CD4-positive, alpha-beta T cell treated with Interleukin-4 for 4 hours (primary cell): ENCODE measurements at places on chromosomes 12 and 14.

GRCh38 chr12:26936559-26937442 lies 980 bp downstream of the INTS13 start:
- peak; percentile 67 for DNase-seq

- peak; percentile 71 for DNase-seq
Observed at GRCh38 chr12:6323340-6323994, 13.0 kb downstream of the PLEKHG6 start.

- peak; percentile 42 for DNase-seq
Observed at GRCh38 chr14:71011479-71011878, 104.2 kb downstream of the PCNX1 start.

DNA sequence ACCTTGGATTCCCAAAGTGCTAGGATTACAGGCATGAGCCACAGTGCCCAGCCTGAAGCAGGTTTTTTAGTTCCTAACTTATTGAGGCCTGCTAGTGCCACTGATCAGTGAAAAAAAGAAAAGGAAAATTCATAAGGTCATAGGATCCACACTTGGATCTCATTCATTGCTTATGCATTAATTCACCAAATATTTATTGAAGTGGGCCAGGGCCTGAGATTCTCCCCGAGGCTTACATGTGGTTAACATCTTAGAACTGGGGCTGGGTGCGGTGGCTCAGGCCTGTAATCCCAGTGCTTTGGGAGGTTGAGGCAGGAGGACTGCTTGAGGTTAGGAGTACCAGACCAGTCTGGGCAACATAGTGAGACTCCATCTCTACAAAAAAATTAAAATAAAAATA lies 29.5 kb upstream of the MAP1LC3B2 start:
- DNase-seq: no peak

- peak; percentile 32 for DNase-seq
Observed at GRCh38 chr12:12349711-12350665, at the start of gene MANSC1. MANSC1 (minus strand) TSS chr12:12350242; CDS start chr12:12343314, 6,928 bp downstream.

GRCh38 chr14:33254342-33254741 lies 315.7 kb downstream of the NPAS3 start:
- DNase-seq: no peak

DNA sequence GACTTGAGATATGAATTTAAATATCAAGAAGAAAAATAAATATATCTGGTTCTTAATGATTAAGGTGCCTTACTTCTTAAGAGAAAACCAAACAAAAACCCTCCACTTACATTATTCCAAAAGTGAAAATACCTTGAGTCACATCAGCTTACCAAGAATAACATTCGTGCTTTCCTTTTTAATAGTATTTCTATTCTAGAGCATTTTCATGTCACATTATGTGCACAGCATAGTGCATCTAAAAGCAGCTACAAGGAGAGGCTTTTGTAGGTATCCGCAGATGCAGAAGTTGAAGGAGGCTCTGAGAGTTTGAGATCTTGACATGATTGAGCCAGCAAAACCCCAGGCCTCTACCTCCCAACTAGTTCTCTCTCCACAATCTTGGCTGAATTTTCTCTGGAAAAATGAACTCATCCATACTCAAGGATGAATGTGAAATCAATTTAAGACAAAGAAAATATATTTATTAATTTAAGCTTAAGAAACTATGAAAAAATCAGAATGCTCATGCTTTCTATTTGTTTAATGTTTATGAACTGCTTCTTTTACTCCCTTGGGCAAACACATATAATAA lies 275.0 kb downstream of the AKAP6 start:
- DNase-seq: no peak

DNA sequence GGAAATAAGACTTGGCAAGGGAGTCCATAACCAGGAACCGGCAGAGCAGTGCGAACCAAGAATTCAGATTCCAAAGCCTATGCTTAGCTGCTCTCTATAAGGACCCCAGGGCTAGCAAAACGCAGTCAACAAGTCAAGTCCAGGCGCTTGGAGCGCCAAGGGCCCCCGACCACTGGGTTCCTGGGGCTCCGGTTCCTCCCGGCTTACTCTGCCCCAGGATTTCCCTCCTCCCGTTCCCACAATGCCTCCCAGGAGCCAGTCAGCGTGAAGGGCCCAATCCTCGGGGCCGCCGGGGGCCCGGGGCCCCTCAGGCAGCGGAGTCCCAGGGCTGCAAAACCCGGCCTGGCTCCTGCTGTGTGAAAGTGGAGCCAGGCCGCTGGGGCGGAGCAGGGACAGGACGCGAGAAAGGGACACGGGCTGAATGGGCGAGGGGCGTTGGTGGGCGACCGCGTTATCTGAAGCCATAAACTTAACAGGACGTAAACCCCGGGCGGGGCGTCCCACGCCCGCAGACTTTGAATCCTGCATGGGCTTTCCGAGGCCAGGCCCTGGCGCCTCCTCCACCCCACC lies 1.5 kb downstream of the KRT8 start:
- DNase-seq: peak; percentile 28

- no peak for DNase-seq
Observed at GRCh38 chr12:91003737-91004136, 1.0 kb downstream of the EPYC start.

- DNase-seq: no peak
Observed at GRCh38 chr12:131612092-131612755, 98.7 kb upstream of the SFSWAP start.

DNA sequence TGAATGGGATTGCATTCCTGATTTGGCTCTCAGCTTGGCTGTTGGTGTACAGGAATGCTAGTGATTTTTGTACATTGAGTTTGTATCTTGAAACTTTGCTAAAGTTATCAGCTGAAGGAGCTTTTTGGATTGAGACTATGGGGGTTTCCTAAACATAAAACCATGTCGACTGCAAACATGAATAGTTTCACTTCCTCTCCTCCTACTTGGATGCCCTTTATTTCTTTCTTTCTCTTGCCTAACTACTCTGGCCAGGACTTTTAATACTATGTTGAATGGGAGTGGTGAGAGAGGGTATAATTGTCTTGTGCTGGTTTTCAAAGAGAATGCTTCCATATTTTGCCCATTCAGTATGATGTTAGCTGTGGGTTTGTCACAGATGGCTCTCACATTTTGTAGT lies 141.5 kb downstream of the CEP83 start:
- no peak for DNase-seq

- DNase-seq: no peak
Observed at GRCh38 chr14:58972233-58973017, 216.0 kb upstream of the DAAM1 start.

GRCh38 chr12:20400003-20400402 lies 31.7 kb downstream of the PDE3A start:
- DNase-seq: no peak

DNA sequence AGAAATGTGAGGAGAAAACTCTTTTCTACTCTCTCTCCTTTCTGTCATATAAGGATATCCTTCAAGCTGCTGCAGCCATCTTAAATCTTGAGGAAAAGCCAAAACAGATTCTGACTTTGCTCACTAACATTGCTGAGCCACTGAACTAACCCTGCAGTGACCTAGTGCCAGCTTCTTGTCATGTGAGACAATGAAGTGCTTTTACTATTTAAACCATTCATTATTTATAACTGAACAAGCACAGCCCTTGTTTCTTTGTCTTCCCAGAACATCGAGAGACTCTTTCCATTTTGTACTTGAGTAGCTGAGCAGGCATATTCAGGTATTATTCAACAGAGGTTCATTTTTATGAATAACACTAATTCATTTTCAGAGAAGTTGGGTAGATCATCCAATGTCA lies 455.0 kb upstream of the TMPO start:
- DNase-seq: no peak

DNA sequence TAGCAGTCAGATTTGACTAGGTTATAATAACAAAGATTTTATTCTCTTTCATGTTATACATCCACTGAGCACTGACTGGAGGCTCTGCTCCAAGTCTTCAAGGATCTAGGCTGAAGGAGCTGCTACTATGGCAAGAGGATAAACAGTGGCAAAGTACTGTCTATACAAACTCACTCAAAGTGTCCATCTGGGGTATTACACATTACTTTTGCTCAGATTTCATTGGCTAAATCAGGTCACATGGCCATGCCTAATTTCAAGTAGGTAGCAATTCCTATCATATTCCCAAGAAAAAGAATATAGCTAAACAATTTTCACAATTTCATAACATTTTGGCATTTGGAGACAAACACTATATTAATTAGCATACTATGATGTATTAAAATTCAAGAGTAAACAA lies 40.9 kb downstream of the CDK17 start:
- DNase-seq: no peak

GRCh38 chr12:3967556-3968160 lies 94.5 kb upstream of the PARP11 start:
- DNase-seq: no peak

DNA sequence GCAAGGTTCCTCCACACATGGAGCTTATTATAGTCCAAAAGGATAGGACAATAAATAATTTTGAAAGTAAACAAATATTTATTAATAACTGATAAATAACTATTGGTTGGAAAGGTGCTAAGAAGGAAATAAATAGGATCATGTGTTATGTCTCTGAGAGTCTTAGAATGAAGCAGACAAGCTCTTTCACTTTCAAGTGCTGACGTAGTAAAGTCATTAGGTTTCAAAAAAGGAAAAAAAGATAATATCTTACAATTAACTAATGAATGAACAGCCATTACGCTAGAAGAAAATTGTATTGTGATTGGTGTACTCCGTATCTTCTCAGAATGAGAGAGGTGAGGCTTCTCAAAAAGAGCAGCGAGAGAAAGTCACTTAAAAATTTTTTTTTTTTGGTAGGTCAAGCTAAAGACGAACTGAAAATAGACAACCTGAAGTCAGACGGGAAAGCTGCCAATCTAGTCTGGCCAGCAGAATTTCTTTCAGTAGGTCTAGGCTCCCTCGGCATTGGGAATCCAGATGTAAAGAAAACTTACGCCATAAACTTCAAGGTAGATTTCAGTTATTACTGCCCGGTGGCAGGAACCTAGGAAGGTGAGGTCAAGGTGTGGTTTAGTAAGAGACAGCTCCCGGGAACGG lies 583 bp upstream of the LEMD3 start:
- DNase-seq: peak; percentile 33

DNA sequence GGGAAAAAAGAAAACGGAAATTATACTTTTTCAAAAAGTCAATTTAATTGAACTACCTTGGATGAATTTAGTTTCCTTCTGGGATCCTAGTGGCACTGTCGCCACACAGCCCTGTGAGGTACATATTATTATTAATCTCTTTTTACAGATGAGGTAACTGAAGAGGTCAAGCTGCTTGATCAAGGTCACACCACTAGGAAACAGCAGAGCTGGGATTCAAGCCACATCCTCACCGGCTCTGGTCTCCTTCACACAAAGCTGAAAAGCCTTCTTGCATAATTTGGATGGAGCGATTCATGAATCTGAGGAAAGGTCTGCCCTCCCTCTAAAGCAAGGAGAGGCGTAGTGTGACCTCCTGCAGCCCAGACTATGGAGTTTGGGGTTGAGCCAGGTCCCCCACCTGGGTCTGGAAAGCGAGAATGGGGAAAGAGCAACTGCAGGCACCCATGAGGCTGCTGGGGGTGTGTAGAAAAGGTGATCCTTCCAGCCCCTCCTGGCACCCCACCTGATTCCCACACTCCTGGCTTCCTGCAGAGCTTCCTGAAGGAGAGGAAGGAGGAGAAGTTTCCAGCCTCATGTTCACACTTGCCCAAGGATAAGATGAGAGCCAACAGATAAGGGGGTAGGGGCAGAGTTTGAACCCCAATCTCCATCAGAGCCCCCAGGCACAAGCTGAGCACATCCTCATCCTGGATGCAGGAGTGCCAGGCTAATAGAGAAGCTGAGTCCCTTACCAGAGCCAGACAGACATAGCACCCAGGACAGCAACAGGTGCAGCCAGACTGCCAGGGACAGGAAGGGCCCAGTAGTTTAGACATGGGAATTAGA lies 3.9 kb upstream of the KRT79 start:
- no peak for DNase-seq

DNA sequence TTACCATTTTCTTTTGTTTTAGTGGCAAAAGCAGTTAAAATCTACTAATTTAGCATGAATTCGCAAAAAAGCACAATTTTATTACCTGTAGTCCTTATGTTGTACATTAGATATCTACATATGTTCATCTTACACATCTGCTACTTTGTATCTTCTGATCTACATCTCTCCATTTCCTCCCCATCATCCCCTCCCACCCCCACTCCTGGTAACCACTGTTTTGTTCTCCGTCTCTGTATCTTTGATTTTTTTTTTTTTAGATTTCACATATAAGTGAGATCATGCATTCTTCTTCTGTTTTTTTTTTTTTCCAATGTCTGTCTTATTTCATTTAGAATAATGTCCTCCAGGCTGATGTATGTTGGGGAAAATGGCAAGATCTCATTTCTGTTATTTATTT lies 922.7 kb downstream of the VRK1 start:
- DNase-seq: peak; percentile 82

- no peak for DNase-seq
Observed at GRCh38 chr14:84806622-84807021, 723.3 kb upstream of the FLRT2 start.

- DNase-seq: no peak
Observed at GRCh38 chr12:89840162-89840922, 131.7 kb upstream of the ATP2B1 start.

- no peak for DNase-seq
Observed at GRCh38 chr14:67580336-67581171, 19.5 kb downstream of the PIGH start.

DNA sequence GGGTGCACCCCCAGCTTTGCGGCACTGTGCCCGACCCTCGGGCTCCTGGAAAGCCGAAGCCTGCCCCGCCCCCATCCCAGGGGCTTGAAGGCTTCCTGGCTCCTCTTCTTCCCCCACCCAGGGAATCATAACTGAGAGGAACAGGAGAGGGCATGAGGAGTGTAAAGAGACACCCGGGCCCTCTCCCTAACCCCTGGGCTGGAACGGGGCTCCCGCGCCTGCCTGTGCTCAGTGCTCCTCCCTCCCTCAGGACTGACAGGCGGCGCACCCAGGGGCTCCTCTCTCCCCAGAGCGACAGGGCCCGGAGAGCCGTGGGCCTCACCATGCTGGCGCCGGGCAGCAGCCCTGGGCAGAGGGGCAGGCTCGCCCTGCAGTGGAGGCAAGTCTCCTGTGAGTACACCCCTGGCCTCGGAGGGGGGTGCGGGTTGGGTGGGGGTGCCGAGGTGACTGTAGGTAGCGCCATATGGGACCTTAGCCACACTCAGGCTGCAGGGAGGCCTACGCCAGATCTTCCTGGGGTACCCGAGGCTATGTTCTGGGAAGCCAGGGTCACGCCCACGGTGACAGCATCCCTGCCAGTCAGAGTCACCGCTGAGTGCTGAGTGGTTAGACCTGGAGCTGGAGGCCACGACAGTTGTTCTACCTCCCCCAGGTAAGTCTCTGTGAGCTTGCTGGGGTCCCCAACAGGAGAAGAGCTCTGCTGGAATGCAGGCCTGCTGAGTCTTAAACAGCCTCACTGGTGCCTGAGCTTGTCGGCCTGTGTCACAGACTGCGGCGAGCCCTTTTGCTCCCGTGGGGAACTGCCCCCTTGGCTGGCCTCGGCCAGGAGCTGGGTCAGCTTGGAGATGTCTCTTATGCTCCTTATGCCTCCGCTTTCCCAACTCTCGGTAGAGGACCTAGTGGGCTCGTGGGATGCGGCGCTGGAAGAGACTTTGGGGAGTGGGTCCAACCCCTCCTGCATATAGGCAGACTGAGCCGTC lies 7.8 kb downstream of the LRTM2 start:
- no peak for DNase-seq
